ENCODE measurements at places on chromosomes 7 and 10. TPM values are rescaled to one million over a fixed set of nuclear protein-coding genes. Genes with fewer than 3 reads are reported as not detected.
A peak's percentile ranks its signal among the peaks of the same experiment; 100 is the strongest.

GRCh38 chr7:12256090-12256489 lies 45.0 kb downstream of the TMEM106B start:
- DNase-seq: peak; percentile 56

GRCh38 chr10:17256051-17256450 lies 28.0 kb downstream of the VIM start:
- no peak for DNase-seq

GRCh38 chr10:64010711-64011110 lies 489.5 kb downstream of the REEP3 start:
- no peak for DNase-seq

DNA sequence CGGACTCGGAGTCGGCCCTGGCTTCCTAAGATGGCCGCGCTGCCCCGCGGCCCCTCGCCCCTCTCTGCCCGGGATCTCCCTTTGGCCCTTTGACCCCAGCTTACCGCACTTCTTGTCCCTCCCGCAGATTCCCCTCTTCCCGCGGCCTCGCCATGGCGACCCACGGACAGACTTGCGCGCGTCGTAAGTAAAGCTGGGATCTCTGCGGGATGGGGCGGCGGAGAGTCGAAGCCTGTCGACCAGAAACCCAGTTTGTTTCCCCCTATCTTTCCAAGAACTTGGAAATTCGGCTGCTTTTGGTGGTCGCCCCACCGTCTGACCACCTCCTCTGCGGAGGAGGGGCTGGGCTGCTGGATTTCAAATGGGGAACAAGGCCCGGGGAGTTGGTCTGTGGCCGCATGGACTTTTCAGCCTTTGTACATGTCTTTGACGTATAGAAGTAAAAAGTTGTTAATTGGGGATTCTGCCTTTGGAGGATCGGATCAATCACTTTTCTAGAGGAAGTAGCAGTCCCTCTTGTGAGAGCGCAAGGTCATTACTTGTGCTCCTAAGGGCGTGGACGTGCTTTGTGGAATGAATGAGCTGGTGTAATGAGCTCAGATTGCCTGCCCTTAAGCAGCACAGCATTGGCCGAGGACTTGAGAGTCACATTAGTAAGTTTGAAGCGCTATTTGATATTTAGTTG lies 553 bp downstream of the VDAC2 start:
- no peak for DNase-seq

GRCh38 chr7:24825931-24826661 lies 68.8 kb upstream of the GSDME start:
- DNase-seq: peak; percentile 98

DNA sequence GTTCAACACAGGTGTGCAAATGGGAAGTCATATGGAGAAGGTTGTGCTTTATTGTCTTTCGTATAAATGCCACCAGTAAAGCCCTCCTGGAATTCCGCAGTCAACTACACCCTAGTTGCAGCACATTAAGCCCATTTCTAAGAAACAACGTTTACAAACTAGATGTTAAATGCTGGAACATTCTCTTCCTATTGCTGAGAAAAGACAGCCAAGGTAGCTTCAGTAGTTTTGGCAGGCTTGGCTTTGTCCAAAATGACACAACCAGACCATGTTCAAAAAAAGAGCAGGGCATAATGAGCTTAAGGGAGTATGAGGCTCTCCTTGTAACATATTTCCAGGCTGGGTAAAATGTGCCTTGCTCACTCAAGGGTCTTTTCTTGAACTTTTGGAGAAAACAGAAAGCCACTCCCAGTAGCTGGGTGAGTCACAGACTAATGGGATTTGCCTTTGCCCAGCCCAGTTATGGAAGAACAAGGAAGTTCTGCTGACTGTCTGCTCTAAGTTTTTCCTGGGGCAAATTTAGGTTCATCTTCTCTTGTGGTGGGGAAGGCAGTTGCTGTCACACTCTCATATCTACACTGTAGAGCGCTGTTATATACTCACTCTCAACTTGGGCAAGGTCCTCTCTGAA lies 238.7 kb downstream of the PLXNA4 start:
- DNase-seq: no peak

DNA sequence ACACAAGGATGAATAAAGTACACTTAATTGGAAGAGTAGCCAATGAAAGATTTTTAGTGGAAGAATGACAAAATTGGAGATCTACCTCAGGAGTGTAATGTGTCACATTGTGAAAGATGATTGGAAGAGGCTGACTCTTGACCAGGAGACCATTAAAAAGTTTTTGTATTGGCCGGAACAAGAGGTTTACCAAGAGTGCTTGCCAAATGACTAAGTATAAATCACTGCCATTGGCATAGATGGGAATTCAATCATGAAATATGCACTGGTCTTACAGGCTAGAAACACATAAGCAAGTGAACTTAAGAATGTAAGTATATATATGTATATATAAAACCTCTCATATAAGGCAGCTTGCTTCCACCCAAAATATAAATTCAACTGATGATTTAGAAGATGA lies 58.7 kb upstream of the TFEC start:
- DNase-seq: no peak

DNA sequence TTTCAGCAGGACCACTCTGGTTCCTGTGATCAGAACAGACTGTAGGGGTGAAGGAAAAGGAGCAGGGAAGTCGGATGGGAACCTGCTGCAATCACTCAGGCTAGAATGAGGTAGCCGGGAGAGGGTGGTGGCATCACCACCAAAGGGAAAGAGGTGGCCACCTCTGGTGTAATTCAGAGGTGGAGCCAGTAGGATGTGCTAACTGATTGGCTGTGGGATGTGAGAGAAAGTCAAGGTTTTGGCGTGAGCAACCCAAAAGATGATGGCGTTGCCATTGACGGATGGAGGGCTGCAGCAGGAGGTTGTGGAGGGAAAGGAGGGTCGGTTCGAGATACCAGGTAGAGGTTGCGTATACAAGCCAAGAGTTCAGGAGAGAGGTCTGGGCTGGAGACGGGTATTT lies 7.4 kb upstream of the VSIR start:
- DNase-seq: no peak

GRCh38 chr7:68470836-68471435 lies 1127.3 kb upstream of the AUTS2 start:
- DNase-seq: no peak

DNA sequence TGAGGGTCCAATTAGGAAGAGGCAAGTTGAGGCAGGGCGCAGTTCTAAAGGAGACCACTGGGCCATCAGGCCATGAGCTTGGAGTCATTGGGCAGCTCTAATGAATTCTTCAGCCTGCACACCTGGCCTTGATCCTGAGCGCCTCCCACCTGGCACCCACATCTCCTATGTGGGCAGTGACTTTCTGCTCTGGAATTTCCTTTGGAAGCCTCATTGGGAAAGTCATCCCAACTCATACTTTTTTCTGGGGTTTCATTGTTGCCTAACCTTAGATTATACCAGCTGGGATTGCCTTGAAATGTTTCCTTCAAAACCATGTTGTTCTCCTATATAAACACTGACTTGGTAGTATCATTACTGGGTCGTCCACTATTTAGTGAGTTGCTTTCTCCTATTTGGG lies 54.1 kb downstream of the PLPP4 start:
- DNase-seq: no peak

DNA sequence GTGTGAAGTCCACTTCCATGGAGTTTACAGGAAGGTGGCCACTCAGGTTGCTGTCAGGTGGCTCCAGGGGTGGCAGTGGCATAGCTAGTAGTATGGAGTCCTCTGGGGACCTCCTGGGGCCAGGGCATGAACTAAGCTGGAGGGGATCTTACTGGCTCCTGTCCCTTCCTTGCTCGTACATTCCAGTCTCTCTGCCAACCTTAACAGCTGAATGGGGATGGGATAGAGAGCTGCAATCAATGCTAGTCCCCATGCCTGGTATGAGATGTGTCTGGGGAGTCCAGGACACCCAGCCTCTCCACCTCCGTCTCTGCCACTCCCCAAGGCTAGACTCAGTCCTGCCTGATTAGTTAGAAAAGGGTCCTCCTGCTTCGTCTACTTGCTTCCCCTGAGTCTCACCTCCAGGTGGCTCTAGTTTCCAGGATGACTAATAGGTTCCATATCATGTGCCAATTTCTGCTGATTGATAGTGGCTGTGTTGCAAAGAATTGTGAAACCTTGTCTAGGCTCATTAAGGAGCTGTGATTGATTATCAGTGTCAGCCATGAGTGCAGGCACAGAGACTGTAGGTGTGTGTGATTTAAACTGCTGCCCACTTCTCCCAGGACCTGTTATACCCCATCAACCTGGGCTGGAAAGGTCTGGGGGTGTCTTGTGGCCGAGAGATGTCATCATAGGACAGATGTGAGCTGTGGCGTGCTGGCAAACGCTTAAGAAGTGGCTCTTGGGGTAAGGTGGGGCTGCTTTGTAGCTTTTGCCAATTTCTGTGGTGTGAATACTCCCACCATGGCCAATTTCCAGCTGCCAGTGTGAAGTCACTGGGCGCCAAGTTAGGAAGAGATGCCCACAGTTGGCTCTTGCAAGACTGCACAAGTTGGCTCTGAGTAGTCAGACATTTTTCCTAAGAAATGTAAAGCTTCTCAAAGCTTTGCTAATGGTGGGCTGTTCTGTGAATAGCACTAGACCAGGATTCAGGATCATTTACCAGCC lies 59.8 kb downstream of the COL13A1 start:
- peak; percentile 93 for DNase-seq

- no peak for DNase-seq
Measured at GRCh38 chr10:14162061-14162460, 168.7 kb downstream of the FRMD4A start.

GRCh38 chr10:43644252-43644651 lies 4.4 kb downstream of the ZNF32 start:
- DNase-seq: no peak

DNA sequence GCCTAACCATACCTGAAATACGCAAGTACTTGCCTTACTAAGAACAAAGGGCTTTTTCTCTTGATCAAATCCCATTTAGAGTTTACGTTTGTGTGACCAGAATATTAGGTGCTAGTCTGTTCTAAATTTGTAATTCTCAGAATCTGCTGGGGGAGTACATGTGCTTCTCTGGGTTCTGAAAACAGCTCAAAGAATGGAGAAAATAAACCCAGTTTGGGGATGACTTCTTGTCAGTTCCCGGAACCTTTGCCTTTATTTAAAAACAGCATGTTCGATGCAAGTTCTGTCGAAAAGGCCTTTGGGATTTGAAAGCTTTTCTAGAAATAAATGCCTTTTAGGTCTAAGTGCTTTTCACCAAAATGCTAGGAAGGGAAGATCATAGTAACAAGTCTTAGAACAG lies 147.0 kb downstream of the ARID5B start:
- DNase-seq: no peak

GRCh38 chr7:49513911-49514310 lies 259.5 kb upstream of the VWC2 start:
- DNase-seq: no peak

DNA sequence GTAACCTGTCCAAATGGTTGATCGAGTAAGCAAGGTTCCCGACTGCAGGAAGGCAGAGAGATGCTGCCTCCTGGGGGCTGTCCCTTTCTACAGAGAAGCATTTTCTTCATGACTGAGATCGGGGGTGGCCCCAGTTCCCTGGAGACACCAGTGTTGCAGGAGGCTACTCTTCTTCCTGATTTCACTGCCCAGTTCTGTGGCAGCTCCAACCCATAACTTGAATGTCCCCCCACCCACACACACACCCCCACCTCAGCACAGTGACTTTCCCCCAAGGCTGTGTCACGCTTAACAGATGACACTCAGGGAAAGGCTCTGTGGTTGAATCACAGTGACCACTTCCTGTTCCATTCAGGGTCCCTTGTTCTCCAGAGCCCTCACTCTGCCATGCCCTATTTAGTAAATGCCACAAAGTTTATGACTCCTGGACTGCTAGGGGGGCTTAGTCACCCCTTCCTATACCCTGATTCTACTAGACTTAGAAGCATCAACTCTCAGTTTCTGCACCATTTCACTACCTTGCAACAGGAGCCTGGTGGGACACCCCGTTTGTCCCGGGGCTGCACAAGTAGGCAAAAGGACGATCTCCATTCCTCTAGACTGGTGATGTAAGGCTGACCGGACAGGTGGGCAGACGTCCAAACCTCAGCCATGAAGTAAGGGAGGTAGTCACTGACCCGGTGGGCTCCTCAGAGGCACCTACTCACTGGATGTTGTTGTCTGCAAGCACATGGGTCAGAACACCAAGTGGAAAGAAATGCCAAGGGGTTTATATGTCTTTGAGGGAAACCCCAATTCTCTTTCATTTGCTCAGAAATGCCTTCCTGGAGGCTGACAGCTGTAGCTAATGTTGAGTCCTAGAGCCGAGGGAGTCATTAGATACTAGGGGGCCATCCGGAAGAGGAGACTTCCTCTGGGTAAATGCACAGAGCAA lies 31.3 kb upstream of the SMC3 start:
- DNase-seq: peak; percentile 54

DNA sequence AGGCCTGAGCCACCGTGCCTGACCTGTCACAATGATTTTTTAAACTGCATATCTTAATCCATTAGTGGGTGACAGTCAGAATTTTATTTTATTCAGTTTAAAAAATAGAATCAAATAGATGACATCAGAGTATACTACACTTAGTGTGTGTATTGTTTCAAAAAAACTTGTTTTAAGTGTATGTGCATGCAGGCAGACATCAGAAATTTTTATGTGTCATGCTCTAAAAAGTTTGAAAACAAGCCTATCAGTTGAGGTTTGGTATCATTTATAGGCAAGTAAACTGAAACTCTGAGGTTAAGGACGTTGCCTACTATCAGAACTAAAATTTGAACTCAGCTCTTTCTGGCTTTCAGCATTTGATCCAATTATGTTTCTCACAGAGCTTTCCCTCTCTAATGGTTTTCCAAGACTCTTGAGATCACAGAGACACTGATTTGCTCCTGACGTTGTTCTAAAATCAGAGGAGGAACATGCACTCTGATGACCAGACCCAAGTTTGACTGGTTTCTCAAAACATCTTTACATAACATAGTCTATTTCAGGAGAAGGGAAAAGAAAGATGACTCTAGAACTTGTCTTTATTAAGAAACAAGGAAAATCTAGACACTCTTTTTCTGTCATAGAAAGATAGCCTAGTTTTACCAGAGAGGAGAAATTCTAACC lies 188.6 kb downstream of the AUTS2 start:
- DNase-seq: no peak

DNA sequence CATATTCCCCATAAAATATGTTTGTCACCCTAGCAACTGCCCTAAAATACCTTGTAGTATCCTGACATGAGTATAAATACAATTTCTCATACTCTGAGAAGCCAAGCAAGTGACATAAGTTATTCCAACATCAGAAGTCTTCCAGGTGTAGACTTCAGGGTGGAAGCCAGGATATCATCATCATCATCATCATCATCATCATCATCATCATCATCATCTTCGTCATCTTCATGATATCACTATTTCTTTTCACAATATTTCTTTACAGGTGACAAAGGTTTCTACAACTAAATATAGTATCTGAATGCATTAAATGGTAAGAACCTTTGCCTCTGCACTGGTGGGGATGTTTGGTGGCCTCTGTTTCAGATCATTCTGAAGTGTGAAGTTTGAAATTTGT lies 10.0 kb upstream of the GPR141 start:
- DNase-seq: no peak

PPP1R3C gene
- 1.5 TPM for total RNA-seq

HOXA5 gene
- total RNA-seq: 0.63 TPM

CCL24 gene
- not detected for total RNA-seq

ADAM8 gene
- total RNA-seq: 18.3 TPM

HOXA1 gene
- total RNA-seq: 2.0 TPM

AASS gene
- 6.5 TPM for total RNA-seq

SPDYE11 gene
- not detected for total RNA-seq

SPDYE9 gene
- not detected for total RNA-seq

DYNC1I1 gene
- not detected for total RNA-seq

ANKRD61 gene
- total RNA-seq: not detected

LAMB1 gene
- total RNA-seq: 236 TPM

SMURF1 gene
- 63.9 TPM for total RNA-seq

TFEC gene
- not detected for total RNA-seq
